ENCODE measurements at places on chromosomes 3 and 15.

DNA sequence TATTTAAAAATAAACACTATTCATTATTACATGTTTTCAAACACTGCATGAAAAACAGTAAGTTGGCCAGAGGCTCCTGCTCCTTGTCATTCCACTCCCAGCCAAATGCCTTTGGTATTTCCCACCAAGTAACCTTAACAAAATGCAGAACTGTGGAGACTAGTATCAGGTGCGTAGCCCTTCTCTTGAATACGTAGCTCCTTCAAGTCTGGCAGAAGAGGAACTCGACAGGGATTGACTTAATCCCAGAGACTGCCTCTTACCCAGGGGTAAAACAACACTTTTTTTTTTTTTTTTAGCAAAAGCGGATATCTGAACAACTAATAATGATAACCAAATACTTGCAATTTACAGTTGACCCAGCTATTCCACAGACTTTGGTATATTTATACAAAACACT, 738 bp downstream of the COMMD2 start:
- no peak for DNase-seq

DNA sequence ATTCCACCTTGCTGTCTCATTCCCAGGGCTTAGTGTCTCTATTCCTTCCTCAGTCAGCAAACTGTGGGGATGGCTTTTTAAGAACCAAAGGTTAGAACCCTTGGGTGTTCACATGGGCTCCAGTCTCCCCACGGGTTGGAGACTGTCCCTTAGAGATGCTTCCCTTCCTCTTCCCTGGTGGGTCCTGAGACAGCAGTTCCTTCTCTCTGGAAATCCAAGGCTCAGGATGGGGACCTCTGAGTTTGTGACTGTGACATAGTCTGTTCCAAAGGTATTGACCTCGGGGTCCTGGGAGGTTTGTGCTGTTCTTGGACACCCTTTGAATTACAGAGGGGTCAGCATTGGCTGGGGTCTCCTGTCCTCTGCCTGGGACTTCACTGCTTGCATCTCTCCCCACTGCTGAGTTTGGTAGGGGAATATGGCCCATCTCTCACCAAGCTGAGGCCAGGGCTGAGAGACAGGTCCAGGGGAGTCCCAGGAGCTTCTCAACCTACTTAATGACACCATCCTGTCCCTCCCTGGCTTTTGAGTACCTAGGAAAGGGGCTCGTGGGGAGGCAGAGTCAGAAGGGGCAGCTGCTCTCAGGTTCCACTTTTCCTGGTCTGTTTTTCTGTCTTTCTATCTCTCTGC, 1.5 kb downstream of the GRM2 start:
- no peak for DNase-seq

- no peak for DNase-seq
Observed at GRCh38 chr3:62882676-62883200, 7.5 kb upstream of the CADPS start.

DNA sequence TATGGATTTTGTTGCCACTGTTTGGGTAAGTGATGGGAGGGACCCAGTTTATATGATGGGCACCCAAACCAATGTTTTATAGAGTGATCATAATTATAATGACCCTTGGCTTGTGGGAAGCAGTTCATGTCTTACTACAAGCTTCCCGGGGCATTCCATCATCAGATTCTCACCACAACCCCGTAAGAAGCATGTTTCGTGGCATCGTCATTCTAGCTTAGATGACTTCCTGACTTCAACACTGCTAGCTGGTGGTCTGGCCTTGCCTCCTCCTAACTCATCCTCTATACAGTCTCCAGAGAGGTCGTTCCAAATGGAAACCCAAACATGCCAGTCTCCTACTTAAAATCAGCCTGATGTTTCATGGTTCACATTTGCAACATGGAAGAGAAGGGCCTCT, 226.9 kb downstream of the ADAMTS9 start:
- no peak for DNase-seq
